ENCODE measurements at places on chromosomes 3 and 15. TPM values are rescaled to one million over a fixed set of nuclear protein-coding genes. Genes with fewer than 3 reads are reported as not detected.

DNA sequence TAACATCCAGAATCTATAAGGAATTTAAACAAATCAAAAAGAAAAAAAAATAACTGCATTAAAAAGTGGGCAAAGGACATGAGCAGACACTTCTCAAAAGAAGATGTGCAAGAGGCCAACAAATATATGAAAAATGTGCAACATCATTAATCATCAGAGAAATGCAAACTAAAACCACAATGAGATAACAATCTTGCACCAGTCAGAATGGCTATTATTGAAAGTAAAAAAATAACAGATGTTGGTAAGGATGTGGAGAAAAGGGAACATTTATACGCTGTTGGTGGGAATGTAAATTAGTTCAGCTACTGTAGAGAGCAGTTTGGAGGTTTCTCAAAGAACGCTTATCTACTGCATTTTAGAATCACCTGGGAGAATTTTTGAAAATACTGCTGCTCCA lies 186.1 kb downstream of the OTOL1 start:
- no peak for DNase-seq

- DNase-seq: no peak
Measured at GRCh38 chr3:12302564-12302963, 13.7 kb downstream of the PPARG start.

- no peak for DNase-seq
Measured at GRCh38 chr3:124965413-124965812, 30.9 kb upstream of the MUC13 start.

GRCh38 chr3:139934613-139935015 lies 371 bp upstream of the CLSTN2 start:
- peak; percentile 66 for DNase-seq

DNA sequence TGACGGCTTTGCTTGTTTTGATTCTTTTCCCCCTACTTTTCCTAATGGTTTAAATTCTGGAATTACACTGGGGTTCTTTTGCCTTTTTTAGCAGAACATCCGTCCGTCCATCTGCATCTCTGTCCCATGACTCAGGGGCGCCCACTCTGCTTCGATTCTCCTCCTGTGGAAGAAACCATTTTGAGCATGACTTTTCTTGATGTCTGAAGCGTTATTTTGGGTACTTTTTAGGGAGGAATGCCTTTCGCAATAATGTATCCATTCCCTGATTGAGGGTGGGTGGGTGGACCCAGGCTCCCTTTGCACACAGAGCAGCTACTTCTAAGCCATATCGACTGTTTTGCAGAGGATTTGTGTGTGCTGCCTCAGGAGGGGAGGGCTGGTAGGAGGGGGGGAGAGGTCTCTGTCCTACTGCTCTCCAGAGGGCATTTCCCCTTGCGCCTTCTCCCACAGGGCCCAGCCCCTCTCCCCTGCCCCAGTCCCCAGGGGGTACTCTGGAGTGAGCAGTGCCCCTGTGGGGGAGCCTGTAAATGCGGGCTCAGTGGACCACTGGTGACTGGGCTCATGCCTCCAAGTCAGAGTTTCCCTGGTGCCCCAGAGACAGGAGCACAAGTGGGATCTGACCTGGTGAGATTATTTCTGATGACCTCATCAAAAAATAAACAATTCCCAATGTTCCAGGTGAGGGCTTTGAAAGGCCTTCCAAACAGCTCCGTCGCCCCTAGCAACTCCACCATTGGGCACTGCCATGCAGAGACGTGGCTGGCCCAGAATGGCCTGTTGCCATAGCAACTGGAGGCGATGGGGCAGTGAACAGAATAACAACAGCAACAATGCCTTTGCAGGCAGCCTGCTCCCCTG lies 19.5 kb upstream of the BSN start:
- DNase-seq: no peak

DNA sequence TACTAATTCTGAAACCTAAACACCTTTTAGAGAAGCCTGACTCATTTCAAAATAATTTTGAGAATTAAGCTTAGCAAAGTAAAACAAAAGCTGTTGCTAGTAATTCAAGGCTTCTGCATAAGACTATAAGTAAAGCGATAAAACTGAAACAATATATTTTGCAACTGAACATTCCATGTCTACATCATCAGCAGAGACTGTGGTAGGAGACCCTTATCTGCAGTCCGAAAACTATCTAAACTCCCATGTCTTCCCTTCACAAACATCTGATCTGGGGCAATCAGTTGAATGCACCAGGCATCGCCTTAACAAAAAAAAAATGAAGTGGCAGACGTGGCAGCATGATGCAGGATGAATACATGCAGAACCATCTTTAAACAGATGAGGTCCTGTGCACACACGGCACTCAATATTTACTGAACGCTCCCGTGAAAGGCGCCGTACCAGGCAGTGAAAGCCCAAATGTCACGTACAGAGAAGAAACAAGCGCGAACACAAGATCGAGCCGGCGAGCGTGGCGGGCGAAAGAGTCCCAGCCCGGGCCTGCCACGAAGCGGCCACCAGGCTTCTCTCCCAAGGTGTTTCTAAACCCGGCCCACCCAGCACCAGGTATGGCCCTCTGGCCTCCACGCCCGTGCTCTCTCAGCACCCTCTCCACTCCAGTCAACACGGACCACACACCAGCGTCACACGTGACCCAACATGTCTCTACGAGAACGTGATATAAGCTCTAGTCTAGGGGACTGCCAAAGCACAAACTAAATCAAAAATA lies 63.0 kb downstream of the CHSY1 start:
- DNase-seq: no peak

DNA sequence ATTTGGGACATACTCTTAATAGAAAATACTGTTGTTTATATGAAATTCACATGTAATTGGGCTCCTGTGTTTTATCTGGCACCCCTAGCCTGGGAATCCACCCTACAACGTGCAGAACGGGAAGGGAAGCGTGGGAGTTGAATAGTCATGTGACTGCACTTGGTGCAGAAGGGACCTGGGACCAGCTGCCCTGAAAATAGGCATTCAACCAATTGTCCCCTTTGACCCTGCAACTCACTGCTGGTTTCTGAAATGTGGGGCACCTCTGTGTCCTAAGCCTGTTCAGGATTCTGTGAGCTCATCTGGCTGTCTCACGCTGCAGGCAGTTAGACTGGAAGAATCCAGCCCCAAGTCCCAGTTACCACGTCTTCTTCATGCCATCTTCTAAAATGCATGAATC lies 79.7 kb downstream of the CACNA2D3 start:
- DNase-seq: no peak

DNA sequence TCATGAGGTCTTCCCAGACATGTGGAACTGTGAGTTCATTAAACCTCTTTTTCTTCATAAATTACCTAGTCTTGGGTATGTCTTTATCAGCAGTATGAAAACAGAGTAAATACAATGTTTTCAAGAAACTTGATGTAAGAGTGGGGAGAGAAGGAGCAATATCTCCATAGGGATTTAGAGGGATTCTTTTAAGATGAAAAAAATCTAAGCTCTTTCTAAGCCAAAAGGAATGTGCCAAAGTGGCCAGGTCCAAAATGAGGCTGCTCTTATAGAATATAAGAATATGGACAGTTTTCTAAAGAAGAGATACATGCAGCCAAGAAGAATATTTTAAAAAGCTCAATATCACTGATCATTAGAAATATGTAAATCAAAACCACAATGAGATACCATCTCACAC lies 23.9 kb upstream of the RYK start:
- DNase-seq: no peak

DNA sequence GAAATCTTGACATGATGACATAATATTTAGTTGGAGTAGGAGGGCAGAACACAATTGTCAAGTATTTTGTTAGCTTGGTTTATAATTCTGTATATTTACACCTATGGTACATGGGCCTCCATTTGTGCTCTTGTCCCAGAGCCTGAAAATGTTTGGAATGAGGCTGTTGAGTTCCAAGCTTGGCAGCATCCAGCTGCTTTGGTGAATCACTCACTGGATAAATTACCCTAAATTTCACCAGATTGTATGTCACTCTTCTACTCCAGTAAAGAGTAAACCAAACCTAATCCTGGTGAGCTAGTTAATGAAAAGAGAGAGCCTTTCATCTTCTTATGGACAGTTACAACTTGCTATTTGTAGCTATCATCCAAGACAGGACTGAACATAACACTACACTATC lies 928.7 kb downstream of the DIPK2A start:
- no peak for DNase-seq

DNA sequence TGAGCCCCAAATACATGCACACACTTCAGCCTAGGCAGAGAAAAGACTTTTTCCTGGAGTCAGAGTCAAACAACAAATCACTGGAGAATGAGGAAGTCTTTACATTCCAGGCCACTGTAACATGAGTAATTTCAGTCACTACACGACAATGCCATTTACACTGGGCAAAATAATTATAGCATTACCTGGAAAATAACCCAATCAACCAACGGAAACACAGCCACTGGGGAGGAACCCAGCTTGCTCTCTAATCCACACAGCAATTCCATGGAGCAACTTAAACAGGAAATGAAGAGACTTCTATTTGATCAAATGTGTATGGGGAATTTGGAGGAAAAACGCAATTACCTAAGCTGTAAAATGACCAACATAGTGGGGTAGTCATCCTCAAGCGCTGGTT lies 15.2 kb downstream of the FSTL1 start:
- no peak for DNase-seq

GRCh38 chr15:70512772-70513362 lies 250.5 kb downstream of the UACA start:
- DNase-seq: no peak

GRCh38 chr3:155763870-155764463 lies 19.1 kb upstream of the PLCH1 start:
- DNase-seq: no peak

- DNase-seq: no peak
Measured at GRCh38 chr15:26178640-26179220, 315.6 kb upstream of the ATP10A start.

- DNase-seq: no peak
Measured at GRCh38 chr15:67048281-67049279, 16.8 kb upstream of the SMAD3 start.

DNA sequence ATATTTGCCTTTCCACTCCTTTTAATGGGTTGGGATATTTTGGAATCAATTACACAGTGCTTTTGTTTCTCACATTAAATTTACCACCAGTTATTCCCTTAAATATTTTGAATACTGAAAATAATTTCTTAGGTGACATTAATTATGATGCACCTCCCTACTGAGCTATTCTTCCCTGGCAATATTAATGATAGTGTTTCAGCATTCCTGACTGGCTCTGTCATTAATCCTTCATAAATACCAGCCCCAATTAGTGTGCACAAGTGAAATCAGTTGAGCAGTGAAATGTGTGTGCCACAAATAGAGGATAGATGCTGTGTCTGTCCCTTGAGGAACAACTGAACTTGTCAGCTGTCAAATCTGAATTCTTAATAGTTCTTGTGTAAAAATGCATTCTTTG lies 304.0 kb downstream of the CACNA2D3 start:
- no peak for DNase-seq

DNA sequence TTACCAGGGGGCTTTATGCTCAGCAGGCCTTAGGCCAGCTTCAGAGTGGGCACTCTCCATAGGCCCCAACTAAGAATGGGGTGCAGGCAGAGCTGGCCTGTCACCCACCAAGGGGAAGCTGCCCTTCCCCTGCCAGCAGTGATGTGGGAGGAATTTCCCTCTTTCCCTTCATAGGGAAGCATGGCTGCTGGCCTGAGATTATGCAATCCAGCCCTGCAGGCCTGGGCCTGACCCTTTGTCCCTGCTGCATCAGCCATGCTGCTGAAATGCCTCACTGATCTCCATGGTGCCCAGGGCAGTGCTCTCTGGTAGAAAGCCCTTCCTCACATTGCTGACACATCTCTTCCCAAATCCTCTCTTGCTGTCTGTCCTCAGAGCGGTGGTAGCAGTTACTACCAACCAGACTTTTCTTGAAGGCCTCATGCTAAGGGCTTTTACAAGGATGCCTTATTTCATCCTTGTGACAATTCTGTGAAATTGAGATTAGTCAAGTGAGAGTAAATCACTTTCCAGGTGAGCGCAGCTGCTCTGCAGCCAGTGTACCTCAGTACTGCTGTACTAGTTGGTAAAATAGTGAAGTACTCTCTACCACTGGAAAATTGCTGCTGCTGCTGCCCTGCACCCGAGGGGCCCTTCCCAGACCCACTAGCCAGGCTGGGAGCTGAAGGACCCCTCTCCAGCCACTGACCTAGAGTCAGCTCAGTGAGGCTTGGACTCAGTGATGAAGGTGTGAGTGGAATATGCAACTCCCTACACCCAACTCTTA lies 33.8 kb downstream of the MRAS start:
- peak; percentile 82 for DNase-seq

GRCh38 chr3:159672728-159673688 lies 315.6 kb upstream of the IL12A start:
- no peak for DNase-seq

- no peak for DNase-seq
Measured at GRCh38 chr3:39453134-39453533, 14.3 kb upstream of the MOBP start.

DNA sequence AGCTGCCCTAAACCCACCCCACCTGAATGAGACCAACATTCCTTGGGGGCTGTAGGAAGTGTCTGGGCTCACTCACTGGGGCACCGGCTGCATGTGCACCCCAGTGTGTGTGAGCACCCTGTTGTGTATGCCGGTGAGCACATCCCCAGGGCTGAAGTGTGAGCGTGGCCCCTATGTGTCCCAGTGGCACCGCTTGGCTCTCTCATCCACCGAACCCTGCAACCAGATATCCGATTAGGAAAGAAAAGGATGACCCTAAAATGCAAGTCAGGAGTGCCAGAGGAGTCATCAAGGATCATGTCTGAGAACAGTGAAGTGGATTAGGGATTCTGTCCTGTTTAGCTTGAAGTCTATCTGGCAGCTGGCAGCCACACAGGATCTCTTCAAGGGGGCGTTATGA lies 84.0 kb upstream of the ALDH1L1 start:
- DNase-seq: peak; percentile 57

DNA sequence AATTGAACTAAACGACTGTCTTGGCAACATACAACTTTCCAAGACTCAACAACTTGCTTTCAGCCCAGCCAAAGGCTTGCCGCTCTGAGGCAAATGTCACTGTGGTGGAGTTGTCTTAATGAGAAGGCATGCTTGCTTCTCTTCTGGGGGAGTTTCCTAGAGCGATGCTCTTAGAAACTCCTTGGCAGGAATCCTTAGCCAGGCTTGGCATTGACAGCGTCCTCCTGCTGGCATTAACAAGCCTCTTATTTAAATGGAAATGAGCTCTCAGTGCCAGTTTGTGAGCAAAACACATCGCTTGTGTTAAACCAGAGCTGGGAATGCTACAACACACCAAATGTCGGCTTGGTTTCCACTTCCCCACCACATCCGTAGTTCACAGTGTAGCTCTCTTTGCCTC lies 265.5 kb upstream of the TPRG1 start:
- no peak for DNase-seq

The NR2E3 gene
- not detected for total RNA-seq

The RASA2 gene
- 2.3 TPM for total RNA-seq

The HRG gene
- total RNA-seq: not detected

The PRR20G gene
- total RNA-seq: not detected

The CTXND1 gene
- total RNA-seq: not detected

The CLDN1 gene
- total RNA-seq: 0.25 TPM

The KNG1 gene
- total RNA-seq: not detected

All from psoas muscle (tissue), 8 donors.